ENCODE measurements at places on chromosomes 7 and 10.

- no peaks in the 10 kb centered on the region for H3K27me3 ChIP-seq
- no peaks in the 10 kb centered on the region for H3K4me1 ChIP-seq
- no peak overlapping the region for H3K27ac ChIP-seq
Observed at GRCh38 chr10:25828475-25828874, 105.6 kb upstream of the MYO3A start.

- peaks cover 34% of the 10 kb centered on the region for H3K27me3 ChIP-seq
- no peaks in the 10 kb centered on the region for H3K4me1 ChIP-seq
- H3K27ac ChIP-seq, result no peak overlapping the region
- DNase-seq, result no peak
Observed at GRCh38 chr10:1734288-1734687, 3.0 kb downstream of the ADARB2 start.

GRCh38 chr10:53569455-53569854, 796.9 kb upstream of the MBL2 start:
- no peak for DNase-seq
- no peaks in the 10 kb centered on the region for H3K36me3 ChIP-seq
- no peak overlapping the region for H3K27ac ChIP-seq
- no peaks in the 10 kb centered on the region for H3K4me1 ChIP-seq
- H3K4me3 ChIP-seq, result no peak overlapping the region

DNA sequence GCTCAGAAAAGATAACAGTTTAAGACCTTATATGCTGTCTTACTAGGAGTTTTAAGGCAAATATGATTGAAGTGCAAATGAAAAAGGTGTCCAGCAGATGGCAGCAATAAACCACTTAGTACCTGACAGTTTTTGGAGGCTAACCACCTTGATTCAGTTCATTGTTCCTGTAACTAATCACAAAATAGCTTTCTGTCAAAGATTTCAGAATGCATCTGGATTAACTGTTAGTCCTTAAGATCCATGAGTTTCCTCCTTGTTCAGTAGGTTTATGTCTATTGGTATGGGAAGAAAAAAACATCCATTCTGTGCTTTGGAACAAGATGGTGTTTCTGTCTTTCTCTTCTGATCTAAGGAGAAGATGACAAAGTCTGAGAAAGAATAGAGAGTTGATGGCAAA, 46.6 kb downstream of the CCSER2 start:
- H3K36me3 ChIP-seq, result peaks cover 36% of the 10 kb centered on the region
- no peak for DNase-seq
- H3K27me3 ChIP-seq, result no peaks in the 10 kb centered on the region
- H3K4me3 ChIP-seq, result no peak overlapping the region
- H3K27ac ChIP-seq, result no peak overlapping the region

DNA sequence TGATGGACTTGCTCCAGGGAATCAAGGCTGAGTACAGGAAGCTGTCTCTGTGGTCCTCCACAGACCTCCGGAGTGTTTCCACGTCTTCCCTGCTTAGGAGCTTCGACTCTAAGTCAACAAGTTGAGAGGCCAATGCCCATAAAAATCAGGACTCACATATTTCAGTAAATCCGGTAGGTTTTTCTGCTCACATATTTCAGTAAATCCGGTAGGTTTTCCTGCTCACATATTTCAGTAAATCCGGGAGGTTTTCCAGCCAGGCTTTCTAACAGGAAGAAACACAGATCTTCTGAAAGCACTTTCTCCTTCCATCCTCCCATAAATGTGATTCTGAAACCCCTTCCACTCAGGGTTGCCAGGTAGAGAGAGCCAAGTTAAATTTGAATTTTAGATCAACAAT, 340.1 kb upstream of the SHH start:
- no peaks in the 10 kb centered on the region for H3K36me3 ChIP-seq
- H3K27ac ChIP-seq, result no peak overlapping the region
- no peaks in the 10 kb centered on the region for H3K27me3 ChIP-seq
- H3K4me1 ChIP-seq, result no peaks in the 10 kb centered on the region
- no peak for DNase-seq

DNA sequence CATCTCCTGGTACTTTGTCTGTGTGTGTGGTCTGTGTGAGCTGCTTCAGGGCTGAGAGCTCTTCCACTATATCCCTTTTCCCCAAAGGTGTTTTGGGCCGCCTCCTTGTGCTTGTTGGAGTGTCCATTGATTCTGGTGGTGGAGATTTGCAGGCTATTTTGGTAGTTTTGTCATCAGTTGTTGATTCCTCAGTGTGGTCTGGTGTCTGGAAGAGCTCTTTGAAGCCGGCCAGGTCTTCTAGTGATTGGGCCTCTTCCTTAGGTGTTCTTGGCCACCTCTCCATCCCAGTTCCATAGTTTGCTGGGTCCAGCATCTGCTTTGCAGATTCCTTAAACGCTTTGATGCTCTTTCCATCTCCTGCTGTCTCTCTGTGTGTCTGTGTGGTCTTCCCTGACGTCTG, 20.8 kb downstream of the MKI67 start:
- no peak for DNase-seq
- H3K27me3 ChIP-seq, result no peaks in the 10 kb centered on the region
- peaks cover 48% of the 10 kb centered on the region for H3K36me3 ChIP-seq
- H3K4me1 ChIP-seq, result no peaks in the 10 kb centered on the region

- peak; percentile 65 for DNase-seq
- H3K36me3 ChIP-seq, result no peaks in the 10 kb centered on the region
- no peaks in the 10 kb centered on the region for H3K27me3 ChIP-seq
- H3K27ac ChIP-seq, result peak overlapping the region; percentile 94
- peaks cover 54% of the 10 kb centered on the region for H3K4me1 ChIP-seq
Observed at GRCh38 chr7:128405471-128406313, 4.1 kb downstream of the IMPDH1 start.

DNA sequence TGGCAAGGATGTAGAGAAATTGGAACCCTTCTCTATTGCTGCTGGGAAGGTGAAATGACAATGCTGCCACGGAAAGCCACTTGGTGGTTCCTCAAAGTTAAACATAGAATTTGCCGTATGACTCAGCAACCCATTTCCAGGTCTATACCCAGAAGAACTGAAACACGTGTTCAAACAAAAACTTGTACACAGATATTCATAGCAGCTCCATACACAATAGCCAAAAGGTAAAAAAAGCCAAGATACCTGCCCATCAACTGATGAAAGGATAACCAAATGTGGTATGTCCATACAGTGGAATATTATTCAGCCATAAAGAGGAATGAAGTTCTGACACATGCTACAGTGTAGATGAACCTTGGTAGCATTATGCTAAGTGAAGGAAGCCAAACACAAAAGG, 39.1 kb downstream of the LHPP start:
- DNase-seq, result no peak
- H3K4me1 ChIP-seq, result peaks cover 8% of the 10 kb centered on the region
- H3K36me3 ChIP-seq, result no peaks in the 10 kb centered on the region
- no peaks in the 10 kb centered on the region for H3K27me3 ChIP-seq

- DNase-seq, result no peak
- no peak overlapping the region for H3K27ac ChIP-seq
- H3K27me3 ChIP-seq, result no peaks in the 10 kb centered on the region
- H3K4me3 ChIP-seq, result no peak overlapping the region
Observed at GRCh38 chr7:55190511-55191160, 171.8 kb downstream of the EGFR start.

DNA sequence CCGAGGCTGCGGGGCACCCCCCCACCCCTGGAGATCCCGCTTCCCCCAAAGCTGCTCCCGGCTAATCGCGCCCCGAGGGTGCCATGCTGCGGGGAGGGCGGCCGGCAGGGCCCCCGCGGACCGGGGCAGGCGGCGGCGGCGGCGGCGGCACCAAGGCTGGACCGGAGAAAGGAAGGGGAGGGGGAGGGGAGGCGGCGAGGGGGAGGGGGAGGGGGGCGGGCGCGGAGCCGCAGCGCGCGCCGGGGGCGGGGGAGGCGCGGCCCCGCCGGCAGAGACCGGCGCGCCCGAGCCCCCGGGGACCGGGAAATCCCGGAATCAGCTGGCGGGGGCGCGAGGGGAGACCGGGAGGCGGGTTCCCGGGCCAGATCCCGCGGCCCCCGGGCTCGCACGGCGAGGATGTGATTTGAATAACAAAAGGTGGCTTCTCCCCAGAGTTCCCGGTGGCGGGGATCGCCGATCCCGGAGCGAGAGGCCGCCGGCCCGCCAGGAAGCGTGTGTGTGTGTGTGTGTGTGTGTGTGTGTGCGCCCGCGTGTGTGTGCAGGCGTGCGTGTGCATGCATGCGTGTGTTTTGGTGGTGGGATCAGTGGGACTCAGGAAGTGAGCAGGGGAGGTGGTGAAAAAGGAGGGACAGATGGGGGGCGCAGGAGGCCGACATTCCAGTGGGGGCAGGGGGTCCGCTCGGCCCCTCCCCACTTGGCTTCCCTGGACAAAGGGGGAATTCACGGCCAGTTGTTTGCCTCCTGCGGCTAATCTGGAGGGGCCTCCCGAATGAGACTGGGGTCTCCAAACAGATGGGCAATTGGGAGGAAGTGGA, 99.5 kb downstream of the HIP1 start:
- DNase-seq, result peak; percentile 55
- H3K27me3 ChIP-seq, result no peaks in the 10 kb centered on the region
- H3K36me3 ChIP-seq, result no peaks in the 10 kb centered on the region
- peak overlapping the region; percentile 83 for H3K27ac ChIP-seq
- peak overlapping the region; percentile 91 for H3K4me3 ChIP-seq

- H3K36me3 ChIP-seq, result no peaks in the 10 kb centered on the region
- no peaks in the 10 kb centered on the region for H3K27me3 ChIP-seq
- H3K4me3 ChIP-seq, result no peak overlapping the region
- no peak for DNase-seq
- no peak overlapping the region for H3K27ac ChIP-seq
- no peaks in the 10 kb centered on the region for H3K4me1 ChIP-seq
Observed at GRCh38 chr10:81576336-81576735, 298.7 kb upstream of the NRG3 start.

- H3K4me1 ChIP-seq, result no peaks in the 10 kb centered on the region
- no peak for DNase-seq
- H3K4me3 ChIP-seq, result no peak overlapping the region
- peaks cover 38% of the 10 kb centered on the region for H3K27me3 ChIP-seq
- no peak overlapping the region for H3K27ac ChIP-seq
- H3K36me3 ChIP-seq, result no peaks in the 10 kb centered on the region
Observed at GRCh38 chr7:157678501-157678900, 341.7 kb downstream of the DNAJB6 start.

GRCh38 chr7:21013765-21014539, 227.3 kb upstream of the SP8 start:
- H3K4me1 ChIP-seq, result no peaks in the 10 kb centered on the region
- no peak overlapping the region for H3K27ac ChIP-seq
- no peaks in the 10 kb centered on the region for H3K27me3 ChIP-seq
- H3K4me3 ChIP-seq, result no peak overlapping the region
- DNase-seq, result no peak

GRCh38 chr10:112956631-112957350, 6.7 kb downstream of the TCF7L2 start:
- no peak overlapping the region for H3K27ac ChIP-seq
- no peak for DNase-seq
- no peaks in the 10 kb centered on the region for H3K36me3 ChIP-seq
- H3K27me3 ChIP-seq, result no peaks in the 10 kb centered on the region
- peaks cover 56% of the 10 kb centered on the region for H3K4me1 ChIP-seq

DNA sequence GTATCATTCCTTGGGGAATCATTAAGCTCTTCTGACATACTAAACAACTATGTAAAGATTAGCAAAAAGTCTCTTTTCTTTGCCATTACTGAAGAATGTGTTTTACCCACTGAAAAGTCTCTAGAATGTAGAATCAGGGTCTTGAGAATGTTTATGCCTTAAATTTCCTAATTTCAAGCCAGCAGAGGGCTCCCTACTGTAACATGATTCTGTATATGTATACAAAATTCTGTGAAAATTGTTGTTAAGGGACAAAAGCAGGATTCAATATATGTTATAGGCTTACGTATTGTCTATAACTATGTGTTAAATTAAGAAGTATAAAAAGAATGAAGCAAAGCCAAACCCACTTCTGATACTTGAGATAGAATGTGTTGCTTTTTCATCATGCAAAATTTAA, 296.9 kb upstream of the DGKB start:
- no peaks in the 10 kb centered on the region for H3K4me1 ChIP-seq
- H3K4me3 ChIP-seq, result no peak overlapping the region
- no peaks in the 10 kb centered on the region for H3K36me3 ChIP-seq
- no peak for DNase-seq
- H3K27me3 ChIP-seq, result no peaks in the 10 kb centered on the region

DNA sequence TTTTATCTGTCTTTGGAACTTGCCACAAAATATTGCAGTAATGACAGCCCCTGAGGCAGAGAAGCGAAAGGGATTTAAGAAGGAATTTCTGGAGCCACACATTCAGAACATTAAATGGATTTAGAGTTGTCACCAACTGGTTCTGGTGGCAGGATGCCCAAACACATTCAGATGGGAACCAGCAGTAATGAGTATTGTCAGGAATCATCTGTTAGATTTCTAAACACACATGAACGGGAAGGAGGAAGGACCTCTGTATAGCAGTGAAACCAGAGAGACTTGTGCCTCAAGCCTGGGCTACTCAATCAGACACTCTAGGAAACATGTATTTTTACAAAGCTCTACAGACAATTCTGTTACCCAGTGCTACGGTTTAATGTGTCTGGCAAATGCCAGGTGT, 103.8 kb upstream of the CCNY start:
- no peak overlapping the region for H3K27ac ChIP-seq
- no peaks in the 10 kb centered on the region for H3K4me1 ChIP-seq
- no peak overlapping the region for H3K4me3 ChIP-seq
- H3K36me3 ChIP-seq, result no peaks in the 10 kb centered on the region

- no peak overlapping the region for H3K4me3 ChIP-seq
- H3K27me3 ChIP-seq, result peaks cover 2% of the 10 kb centered on the region
- no peaks in the 10 kb centered on the region for H3K36me3 ChIP-seq
- DNase-seq, result no peak
- H3K27ac ChIP-seq, result no peak overlapping the region
Observed at GRCh38 chr7:149686011-149686410, 87.4 kb downstream of the ZNF467 start.

- no peak overlapping the region for H3K27ac ChIP-seq
- no peaks in the 10 kb centered on the region for H3K27me3 ChIP-seq
- no peaks in the 10 kb centered on the region for H3K36me3 ChIP-seq
- H3K4me3 ChIP-seq, result no peak overlapping the region
Observed at GRCh38 chr10:77291596-77292505, 345.8 kb downstream of the KCNMA1 start.

DNA sequence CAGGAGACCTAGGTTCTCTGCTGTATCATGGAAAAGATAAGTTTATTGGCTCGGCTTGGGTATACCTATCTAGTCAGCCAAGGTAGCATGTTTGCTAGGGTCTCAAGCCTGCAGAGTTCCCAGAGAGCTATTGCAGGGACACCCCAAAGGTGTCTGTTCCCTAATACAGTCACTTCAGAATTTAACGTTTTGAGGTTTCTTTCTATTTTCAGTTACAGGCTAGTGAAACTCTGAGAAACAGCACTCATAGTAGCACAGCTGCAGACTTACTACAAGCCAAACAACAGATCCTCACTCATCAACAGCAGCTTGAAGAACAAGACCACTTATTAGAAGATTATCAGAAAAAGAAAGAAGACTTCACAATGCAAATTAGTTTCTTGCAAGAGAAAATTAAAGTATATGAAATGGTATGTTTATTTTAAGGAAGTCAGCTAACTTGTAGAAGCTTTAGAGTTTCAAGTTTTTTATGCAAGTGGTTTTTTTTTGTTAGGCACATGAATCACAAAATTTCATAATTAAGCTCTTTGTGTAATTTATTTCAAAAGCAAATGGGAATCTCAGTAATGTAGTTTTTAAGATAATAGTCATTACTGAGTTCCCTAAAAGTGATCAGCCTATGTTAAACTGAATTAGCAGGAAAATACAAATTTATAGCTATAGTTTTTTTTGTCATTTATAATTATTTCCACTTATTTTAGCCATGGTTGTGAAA, 54.9 kb downstream of the AKAP9 start:
- H3K27me3 ChIP-seq, result no peaks in the 10 kb centered on the region
- no peak overlapping the region for H3K4me3 ChIP-seq
- H3K36me3 ChIP-seq, result peaks cover 17% of the 10 kb centered on the region

- no peaks in the 10 kb centered on the region for H3K27me3 ChIP-seq
- H3K4me1 ChIP-seq, result peaks cover 6% of the 10 kb centered on the region
- H3K4me3 ChIP-seq, result no peak overlapping the region
- no peak for DNase-seq
Observed at GRCh38 chr10:60967854-60968484, 24.0 kb upstream of the RHOBTB1 start.
